Right renal cortex interstitium (tissue), 3 donors: ENCODE measurements at places on chromosomes 7 and 10. TPM values are rescaled to one million over a fixed set of nuclear protein-coding genes. Genes with fewer than 3 reads are reported as not detected.

Gene TMEM229A
- 0.12 TPM for polyA plus RNA-seq

Gene MICALL2
- 5.8 TPM for polyA plus RNA-seq

Gene SCART1
- polyA plus RNA-seq, result 1.1 TPM

Gene EN2
- polyA plus RNA-seq, result 0.06 TPM

Gene GRM3
- 0.07 TPM for polyA plus RNA-seq

Gene INSYN2A
- polyA plus RNA-seq, result 7.3 TPM

Gene APBB1IP
- 1.2 TPM for polyA plus RNA-seq

Gene ZNF467
- polyA plus RNA-seq, result 23.9 TPM

Gene FAM25A
- not detected for polyA plus RNA-seq

Gene OPN4
- not detected for polyA plus RNA-seq

Gene NEUROD6
- 0.06 TPM for polyA plus RNA-seq

Gene TMEM130
- polyA plus RNA-seq, result 4.0 TPM

Gene NEURL1
- 1.6 TPM for polyA plus RNA-seq
